Activated CD4-positive, alpha-beta T cell treated with anti-CD3 and anti-CD28 coated beads for 48 hours (primary cell): ENCODE measurements at places on chromosomes 12 and 14.

GRCh38 chr12:120598674-120599463, 17.7 kb upstream of the POP5 start:
- DNase-seq, result no peak

DNA sequence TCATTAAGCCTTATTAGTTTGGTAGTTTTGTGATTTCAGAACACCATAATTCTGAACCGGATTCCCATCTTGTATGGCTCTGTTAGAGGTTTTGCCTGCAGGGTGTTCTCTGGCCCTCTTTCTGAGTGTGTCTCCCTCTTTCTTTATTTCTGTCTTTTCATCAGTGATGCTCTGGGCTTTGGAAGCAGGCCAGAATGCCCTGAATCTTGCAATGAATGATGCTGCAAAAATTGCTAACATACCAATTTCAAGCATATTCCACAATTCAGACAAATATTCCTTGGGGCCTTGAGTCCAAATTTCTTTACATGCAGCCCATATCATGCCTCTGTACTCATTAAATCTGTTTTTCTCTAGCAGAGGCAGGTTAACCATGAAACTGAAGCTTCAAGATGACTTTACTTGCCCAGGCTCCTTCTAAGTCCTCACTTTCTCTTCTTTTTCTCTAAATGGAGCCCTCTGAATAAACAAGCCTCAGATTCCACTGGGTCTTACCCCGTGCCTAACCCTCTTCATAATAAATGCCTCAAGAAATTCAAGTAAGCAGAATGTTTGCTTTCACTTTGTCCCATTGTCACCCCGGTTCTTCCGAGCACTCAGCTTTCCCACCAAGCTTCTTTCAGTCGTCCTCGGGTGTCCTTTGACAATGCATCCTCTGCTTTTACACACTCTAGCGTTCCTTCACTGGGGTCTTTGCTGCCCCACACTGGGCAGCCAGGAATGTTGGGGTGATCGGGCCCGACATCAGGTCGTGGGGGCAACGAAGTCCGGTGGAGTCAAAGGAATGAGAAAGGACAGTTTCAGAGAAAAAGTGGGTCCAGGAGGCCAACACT, 78.8 kb upstream of the SLC38A4 start:
- no peak for DNase-seq

GRCh38 chr14:77407158-77407557, 16.2 kb downstream of the NOXRED1 start:
- no peak for DNase-seq

DNA sequence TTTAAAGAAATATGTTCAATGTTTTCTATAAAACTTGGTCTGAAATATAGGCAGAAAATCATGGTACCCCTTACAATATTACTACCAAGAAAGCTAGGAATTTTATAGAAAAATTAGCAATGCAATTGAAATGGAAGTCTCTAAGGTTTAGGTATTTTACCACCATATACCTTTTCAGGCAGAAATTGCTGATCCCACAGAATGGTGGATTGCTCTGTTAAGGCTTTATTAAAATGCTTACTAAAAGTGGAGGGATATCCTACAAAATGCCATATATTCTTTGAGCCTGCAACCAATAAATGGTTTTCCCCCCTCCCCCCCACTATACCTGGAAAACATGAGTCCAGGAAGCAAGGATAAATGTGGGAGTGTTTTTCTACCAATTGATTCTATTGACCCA, 718.1 kb upstream of the NOVA1 start:
- no peak for DNase-seq
